Psoas muscle (tissue), 8 donors: ENCODE measurements at places on chromosomes 12 and 14. TPM values are rescaled to one million over a fixed set of nuclear protein-coding genes. Genes with fewer than 3 reads are reported as not detected.

GRCh38 chr14:36723530-36723929, 61.9 kb downstream of the PAX9 start:
- H3K36me3 ChIP-seq = no peaks in the 10 kb centered on the region
- H3K4me1 ChIP-seq = no peaks in the 10 kb centered on the region
- DNase-seq = no peak
- H3K27me3 ChIP-seq = no peaks in the 10 kb centered on the region
- no peak overlapping the region for H3K4me3 ChIP-seq

DNA sequence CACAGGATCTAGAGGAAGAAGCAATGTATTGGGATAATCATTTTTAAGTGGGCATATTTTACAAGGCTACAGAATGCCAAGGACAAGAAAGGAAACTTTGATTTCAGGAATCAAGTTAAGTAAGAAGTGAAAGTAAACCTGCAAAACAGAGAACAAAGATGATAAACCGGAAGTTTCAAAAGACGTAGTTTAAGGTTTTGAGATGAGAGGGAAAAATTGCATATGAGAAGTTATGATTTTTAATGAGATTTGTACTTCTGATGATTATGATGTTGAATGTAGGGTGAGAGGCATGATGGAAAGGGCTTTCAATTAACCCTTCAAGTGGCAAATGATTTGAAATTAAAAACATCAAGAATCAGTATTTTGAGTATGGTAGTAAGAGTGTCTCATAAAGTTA, 134.9 kb downstream of the CAPZA3 start:
- no peak for DNase-seq
- no peak overlapping the region for H3K4me3 ChIP-seq
- H3K27me3 ChIP-seq = no peaks in the 10 kb centered on the region
- no peaks in the 10 kb centered on the region for H3K4me1 ChIP-seq
- no peaks in the 10 kb centered on the region for H3K36me3 ChIP-seq

DNA sequence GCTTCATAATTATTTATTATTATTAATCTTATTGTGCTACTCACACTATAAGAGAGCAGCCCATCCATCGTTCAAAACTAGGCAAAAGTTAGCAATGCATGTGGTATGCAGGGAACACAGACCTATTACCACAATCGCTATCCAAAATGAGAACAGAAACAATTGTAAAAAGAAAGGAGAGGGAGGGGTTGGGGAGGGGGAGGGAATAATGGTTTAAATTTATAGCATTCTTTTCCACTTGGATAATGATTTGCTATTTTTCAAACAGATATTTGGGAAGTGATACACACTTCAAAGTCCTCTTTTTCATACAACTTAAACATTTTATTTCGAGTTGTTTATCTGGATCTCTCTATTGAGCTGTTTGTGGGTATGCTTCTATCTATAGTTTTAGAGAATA, 248.6 kb upstream of the SOX5 start:
- H3K4me1 ChIP-seq = no peaks in the 10 kb centered on the region
- no peaks in the 10 kb centered on the region for H3K36me3 ChIP-seq
- no peak for DNase-seq
- H3K4me3 ChIP-seq = no peak overlapping the region
- H3K27ac ChIP-seq = no peak overlapping the region

GRCh38 chr12:14473707-14474287, 93.9 kb downstream of the PLBD1 start:
- DNase-seq = no peak
- H3K27ac ChIP-seq = no peak overlapping the region
- peaks cover 67% of the 10 kb centered on the region for H3K36me3 ChIP-seq
- no peak overlapping the region for H3K4me3 ChIP-seq
- no peaks in the 10 kb centered on the region for H3K4me1 ChIP-seq
- H3K27me3 ChIP-seq = no peaks in the 10 kb centered on the region

- no peaks in the 10 kb centered on the region for H3K36me3 ChIP-seq
- H3K27ac ChIP-seq = no peak overlapping the region
- H3K4me1 ChIP-seq = no peaks in the 10 kb centered on the region
- no peak overlapping the region for H3K4me3 ChIP-seq
- DNase-seq = no peak
- H3K27me3 ChIP-seq = peaks cover 2% of the 10 kb centered on the region
Measured at GRCh38 chr14:23529016-23529415, 22.5 kb downstream of the ZFHX2 start.

- no peaks in the 10 kb centered on the region for H3K36me3 ChIP-seq
- no peak overlapping the region for H3K4me3 ChIP-seq
- H3K27me3 ChIP-seq = no peaks in the 10 kb centered on the region
- H3K27ac ChIP-seq = no peak overlapping the region
- H3K4me1 ChIP-seq = no peaks in the 10 kb centered on the region
Measured at GRCh38 chr12:80513211-80513610, 69.2 kb downstream of the PTPRQ start.

DNA sequence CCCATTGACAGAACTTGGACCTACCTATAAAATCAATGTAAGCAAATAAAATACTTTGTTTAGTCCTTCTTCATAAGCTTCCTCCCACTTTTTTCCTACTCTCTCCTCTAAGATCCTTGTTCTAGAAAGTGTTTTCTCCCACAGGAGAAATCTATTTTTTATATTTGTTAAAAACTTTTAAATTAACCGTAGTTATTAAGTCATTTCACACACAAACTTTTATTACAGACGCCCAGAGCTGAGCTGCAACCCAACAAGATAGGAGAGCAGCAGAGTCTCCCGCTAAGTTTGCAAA, 27.7 kb downstream of the DAD1 start:
- peaks cover 8% of the 10 kb centered on the region for H3K36me3 ChIP-seq
- peaks cover 38% of the 10 kb centered on the region for H3K4me1 ChIP-seq
- no peak for DNase-seq
- H3K27ac ChIP-seq = no peak overlapping the region
- H3K4me3 ChIP-seq = no peak overlapping the region
- no peaks in the 10 kb centered on the region for H3K27me3 ChIP-seq

- H3K4me3 ChIP-seq = no peak overlapping the region
- no peak overlapping the region for H3K27ac ChIP-seq
- H3K36me3 ChIP-seq = no peaks in the 10 kb centered on the region
- H3K4me1 ChIP-seq = no peaks in the 10 kb centered on the region
- peaks cover 26% of the 10 kb centered on the region for H3K27me3 ChIP-seq
Measured at GRCh38 chr14:96001866-96002497, 37.2 kb upstream of the C14orf132 start.

DNA sequence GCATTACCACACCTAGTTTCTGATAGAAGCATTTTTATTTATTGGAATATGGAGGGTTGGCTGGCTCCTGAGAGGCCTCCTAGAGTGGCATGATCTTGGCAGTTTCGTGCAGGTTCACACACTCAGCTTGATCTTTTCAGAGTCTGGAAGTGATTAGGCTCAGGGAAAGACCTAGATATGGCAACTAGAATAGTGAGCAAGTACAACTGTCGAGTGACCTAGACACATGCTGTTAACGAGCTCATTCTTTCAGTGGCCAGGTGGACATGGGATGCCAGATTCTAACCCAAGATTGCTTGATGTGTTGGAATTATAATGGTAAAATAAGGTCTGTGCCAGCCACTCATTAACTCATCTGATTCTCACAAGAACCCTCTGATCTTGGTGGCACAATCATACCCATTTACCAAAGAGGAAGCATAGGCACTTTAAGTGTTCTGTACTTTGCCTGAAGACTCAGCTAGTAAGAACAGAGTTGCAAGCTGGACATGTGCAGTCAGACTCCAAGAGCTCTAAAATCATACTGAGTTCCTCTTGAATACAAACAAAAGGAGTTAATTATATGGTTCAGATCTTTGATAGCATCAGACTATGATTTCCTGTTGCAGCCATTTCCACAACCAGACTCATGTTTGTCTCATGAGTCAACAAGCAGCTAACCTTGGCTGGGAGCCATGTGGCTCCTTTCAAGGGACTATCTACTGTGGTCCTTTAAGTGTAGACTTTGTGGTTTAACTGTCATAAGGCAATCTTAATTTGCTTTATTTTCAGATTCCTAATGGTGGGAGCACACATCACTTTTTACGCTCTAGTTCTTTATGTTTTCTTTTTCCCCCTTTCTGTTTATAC, 144.2 kb downstream of the PLEKHA5 start:
- H3K4me3 ChIP-seq = no peak overlapping the region
- no peaks in the 10 kb centered on the region for H3K4me1 ChIP-seq
- H3K36me3 ChIP-seq = no peaks in the 10 kb centered on the region
- H3K27ac ChIP-seq = no peak overlapping the region
- DNase-seq = peak; percentile 59
- no peaks in the 10 kb centered on the region for H3K27me3 ChIP-seq

- H3K4me1 ChIP-seq = peaks cover 3% of the 10 kb centered on the region
- no peaks in the 10 kb centered on the region for H3K36me3 ChIP-seq
- no peak for DNase-seq
- H3K27ac ChIP-seq = no peak overlapping the region
- no peaks in the 10 kb centered on the region for H3K27me3 ChIP-seq
Measured at GRCh38 chr12:40103043-40103442, 2.8 kb downstream of the SLC2A13 start.

DNA sequence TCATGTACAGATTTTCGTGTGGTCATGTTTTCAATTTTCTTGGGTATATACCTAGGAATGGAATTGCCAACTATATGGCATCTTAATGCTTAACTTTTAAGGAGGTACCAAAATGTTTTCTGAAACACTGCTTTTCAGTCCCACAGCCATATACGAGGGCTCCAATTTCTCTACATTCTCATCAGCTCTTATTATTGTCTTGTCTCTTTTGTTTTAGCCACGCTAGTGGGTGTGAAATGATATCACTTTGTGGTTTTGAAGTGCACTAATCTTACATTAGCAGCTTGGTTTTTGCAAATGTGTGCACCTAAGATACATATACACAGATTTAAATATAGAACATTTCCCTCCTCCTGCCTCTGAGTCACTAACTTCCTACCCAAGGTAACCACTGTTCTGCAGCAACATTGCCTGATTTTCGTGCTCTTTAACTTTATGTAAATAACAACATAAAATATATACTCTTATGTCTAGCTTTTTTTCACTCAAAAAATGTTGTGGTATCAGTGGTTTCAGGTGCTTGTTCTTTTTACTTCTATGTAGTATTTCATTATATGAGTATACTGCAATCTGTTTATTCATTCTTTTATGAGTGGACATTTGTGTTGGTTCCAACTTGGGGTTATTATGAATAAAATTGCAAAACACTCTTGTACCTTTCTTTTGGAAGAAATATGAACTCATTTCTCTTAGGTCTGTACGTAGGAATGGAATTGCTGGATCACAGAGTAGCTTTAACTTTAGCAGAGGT, 73.1 kb downstream of the ZFP36L1 start:
- no peaks in the 10 kb centered on the region for H3K27me3 ChIP-seq
- H3K27ac ChIP-seq = no peak overlapping the region

DNA sequence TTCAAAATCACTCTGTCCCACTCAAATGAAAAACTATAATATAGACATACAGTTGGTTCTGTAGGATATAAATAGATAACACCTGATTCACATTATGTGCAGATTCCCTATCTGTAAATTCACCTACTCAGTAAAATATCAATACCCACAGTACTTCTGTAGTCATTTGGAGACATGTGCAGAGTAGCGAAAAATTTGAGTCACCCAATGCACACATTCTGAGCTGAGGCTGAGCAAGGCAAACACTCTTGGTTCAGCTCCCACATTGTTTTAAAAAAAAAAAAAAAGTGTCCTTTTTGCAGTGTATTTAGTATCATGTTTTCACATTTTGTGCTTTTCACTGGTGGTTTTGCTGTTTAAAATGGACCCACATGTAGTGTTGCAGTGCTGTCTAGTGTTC, 27.3 kb upstream of the BBS10 start:
- no peak overlapping the region for H3K4me3 ChIP-seq
- H3K27ac ChIP-seq = no peak overlapping the region
- H3K27me3 ChIP-seq = no peaks in the 10 kb centered on the region
- DNase-seq = no peak
- H3K36me3 ChIP-seq = peaks cover 99% of the 10 kb centered on the region
- no peaks in the 10 kb centered on the region for H3K4me1 ChIP-seq

- H3K27ac ChIP-seq = peak overlapping the region; percentile 86
- H3K36me3 ChIP-seq = no peaks in the 10 kb centered on the region
- H3K4me3 ChIP-seq = no peak overlapping the region
- peaks cover 28% of the 10 kb centered on the region for H3K4me1 ChIP-seq
- DNase-seq = no peak
- H3K27me3 ChIP-seq = no peaks in the 10 kb centered on the region
Measured at GRCh38 chr12:4443616-4444015, 2.0 kb downstream of the FGF6 start.

- peak overlapping the region; percentile 18 for H3K4me3 ChIP-seq
- H3K4me1 ChIP-seq = peaks cover 50% of the 10 kb centered on the region
- no peaks in the 10 kb centered on the region for H3K27me3 ChIP-seq
- H3K27ac ChIP-seq = peak overlapping the region; percentile 82
- H3K36me3 ChIP-seq = peaks cover 8% of the 10 kb centered on the region
Measured at GRCh38 chr14:22848351-22849164, 12.2 kb downstream of the MMP14 start.

DNA sequence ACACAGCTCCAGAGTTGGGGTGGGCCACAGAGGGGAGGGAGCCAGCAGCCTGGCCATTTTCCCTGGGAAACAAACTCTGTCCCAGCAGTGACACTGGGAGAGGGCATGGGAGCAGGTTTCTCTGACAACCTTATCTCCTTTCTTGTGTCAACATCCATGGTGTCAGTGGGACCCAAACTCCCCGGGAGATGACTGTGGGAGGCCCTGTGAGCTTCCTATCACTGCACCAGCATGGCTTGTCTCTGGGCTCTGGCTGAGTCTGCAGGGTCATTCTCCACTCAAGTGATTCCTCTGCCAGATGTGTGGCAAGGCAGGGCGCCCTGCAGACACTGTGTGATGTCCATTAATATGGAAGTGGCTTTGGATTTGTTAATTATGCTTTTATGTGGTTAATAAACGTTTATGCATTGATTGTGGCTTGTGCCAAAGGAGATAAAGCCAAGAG, 10.1 kb downstream of the LRTM2 start:
- no peaks in the 10 kb centered on the region for H3K36me3 ChIP-seq
- no peak overlapping the region for H3K4me3 ChIP-seq
- H3K27ac ChIP-seq = no peak overlapping the region

DNA sequence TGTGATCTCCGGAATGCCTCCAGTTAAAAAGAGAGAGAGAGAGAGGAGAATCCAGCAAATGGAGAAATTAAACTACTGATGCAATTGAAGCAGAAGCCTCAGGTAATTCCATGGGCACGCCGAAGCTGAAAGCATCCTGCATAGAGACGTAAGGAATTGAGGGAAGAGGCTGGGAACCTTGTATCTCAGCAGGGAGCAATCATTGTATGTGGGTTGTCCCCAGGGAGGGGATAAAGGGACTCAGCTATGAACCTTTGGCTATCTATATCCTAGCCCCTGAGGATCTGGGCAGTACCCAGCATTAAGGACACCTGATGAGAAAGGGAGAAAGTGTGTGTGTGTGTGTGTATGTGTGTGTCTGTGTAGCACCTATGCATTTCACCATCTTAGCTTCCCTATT, 95.8 kb upstream of the ATXN7L3B start:
- no peaks in the 10 kb centered on the region for H3K4me1 ChIP-seq
- no peaks in the 10 kb centered on the region for H3K27me3 ChIP-seq
- no peak overlapping the region for H3K27ac ChIP-seq
- no peak overlapping the region for H3K4me3 ChIP-seq
- no peak for DNase-seq

Gene TMEM63C
- total RNA-seq = not detected

Gene NGB
- total RNA-seq = not detected

Gene DTD2
- total RNA-seq = 2.1 TPM

Gene SIRT4
- total RNA-seq = 3.5 TPM

Gene NPC2
- 31.6 TPM for total RNA-seq

Gene ZDHHC17
- 22.0 TPM for total RNA-seq

Gene BDKRB2
- total RNA-seq = 0.56 TPM

Gene ST8SIA1
- total RNA-seq = 0.67 TPM
